H1 (cell line): ENCODE measurements at places on chromosomes 3 and 15.
A peak's percentile ranks its signal among the peaks of the same experiment; 100 is the strongest.

- peak; percentile 84 for DNase-seq
These were observed 57.8 kb upstream of the TGFBR2 start for GRCh38 chr3:30548600-30548999.

GRCh38 chr3:126360046-126360713 lies 3.0 kb upstream of the KLF15 start:
- DNase-seq = no peak

- no peak for DNase-seq
These were observed 100.6 kb upstream of the CTDSPL start for GRCh38 chr3:37761043-37761442.

GRCh38 chr15:66459818-66460615 lies 37.5 kb downstream of the SNAPC5 start:
- DNase-seq = no peak

- peak; percentile 87 for DNase-seq
These were observed 432 bp upstream of the LPP start for GRCh38 chr3:188153437-188154013.

DNA sequence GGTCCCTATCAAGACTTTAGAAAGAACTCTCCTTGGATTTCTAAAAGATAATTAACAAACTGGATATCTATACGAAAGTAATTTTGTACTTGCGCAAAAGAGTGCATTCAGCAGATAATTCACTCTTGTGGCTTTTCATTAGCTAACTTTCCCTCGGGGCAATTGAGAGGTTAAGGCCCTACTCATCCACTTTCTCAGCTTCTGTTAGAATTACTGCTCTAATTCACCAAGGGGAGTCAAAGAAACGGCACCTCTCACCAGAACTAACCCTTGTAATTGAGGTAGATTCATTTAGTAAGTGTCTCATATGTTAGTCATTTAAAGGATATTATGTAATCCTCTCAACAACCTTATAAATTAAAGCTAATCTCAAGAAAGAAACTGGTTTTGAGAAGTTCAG lies 22.5 kb upstream of the MB21D2 start:
- no peak for DNase-seq

GRCh38 chr3:136778865-136779264 lies 26.7 kb upstream of the STAG1 start:
- DNase-seq = no peak

GRCh38 chr15:51128701-51129100 lies 34.0 kb upstream of the TNFAIP8L3 start:
- no peak for DNase-seq

GRCh38 chr3:132486099-132486498 lies 68.8 kb downstream of the DNAJC13 start:
- no peak for DNase-seq

DNA sequence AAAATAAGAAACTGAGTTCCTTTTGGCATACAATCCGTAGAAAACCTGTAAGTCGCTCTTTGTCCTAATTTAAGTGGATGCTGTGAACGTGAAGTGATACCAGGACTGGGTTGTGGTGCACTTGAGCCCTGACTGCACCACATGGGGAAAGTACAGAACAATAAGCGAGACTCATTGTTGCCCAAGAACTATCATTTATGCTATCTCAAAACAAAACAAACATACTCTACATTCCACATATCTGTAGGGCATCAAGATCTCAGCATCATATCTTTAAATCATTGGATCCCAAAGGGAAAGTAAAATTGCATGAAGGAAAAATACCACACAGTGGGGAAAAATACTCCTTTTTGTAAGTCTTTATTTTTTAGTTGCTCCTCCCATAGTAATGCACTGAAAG lies 580.3 kb downstream of the MECOM start:
- no peak for DNase-seq

DNA sequence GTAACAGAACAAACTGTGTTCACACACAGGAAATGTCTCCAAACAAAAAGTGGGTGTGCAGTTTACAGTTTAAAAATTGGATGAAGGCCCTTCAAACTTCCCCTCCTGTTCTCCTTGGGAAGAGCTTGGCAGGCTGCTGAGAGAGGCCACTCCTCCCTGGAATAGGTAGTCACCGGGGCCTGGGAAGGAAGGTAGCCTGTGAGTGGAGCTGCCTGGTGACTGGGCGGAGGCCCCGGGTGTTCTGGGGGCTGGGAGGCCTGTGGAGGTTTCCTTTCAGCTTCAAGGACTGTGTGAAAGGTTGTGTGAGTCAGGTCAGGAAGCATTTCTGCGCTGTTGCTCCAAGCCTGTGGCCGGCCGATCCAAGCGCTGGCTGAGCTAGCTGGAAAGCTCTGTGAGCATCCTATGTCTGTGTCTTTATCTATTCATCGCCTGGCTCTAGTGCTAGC lies 14.1 kb downstream of the SLCO3A1 start:
- no peak for DNase-seq

DNA sequence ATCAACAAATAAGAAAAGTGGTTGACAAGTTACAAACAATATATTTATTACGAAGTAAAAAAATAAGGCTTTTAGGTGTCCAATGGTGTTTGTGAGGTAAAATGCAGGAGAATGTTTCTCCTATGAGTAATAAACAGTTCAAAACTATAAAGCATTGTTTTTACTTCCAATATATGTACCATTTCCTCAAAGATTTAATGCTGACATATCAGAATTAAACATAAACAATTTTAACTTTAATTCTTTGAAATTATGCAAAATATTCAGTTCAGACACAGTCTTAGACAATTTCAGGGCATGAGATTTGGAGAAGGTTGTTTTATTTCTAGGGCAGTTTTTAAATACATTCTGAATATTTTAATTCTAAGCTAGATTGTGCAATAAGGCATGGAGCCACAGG lies 602.5 kb upstream of the DPPA4 start:
- no peak for DNase-seq

GRCh38 chr15:72919936-72920465 lies 132.3 kb upstream of the NEO1 start:
- no peak for DNase-seq

- DNase-seq = no peak
These were observed 23.2 kb downstream of the SPTBN5 start for GRCh38 chr15:41870689-41871081.

DNA sequence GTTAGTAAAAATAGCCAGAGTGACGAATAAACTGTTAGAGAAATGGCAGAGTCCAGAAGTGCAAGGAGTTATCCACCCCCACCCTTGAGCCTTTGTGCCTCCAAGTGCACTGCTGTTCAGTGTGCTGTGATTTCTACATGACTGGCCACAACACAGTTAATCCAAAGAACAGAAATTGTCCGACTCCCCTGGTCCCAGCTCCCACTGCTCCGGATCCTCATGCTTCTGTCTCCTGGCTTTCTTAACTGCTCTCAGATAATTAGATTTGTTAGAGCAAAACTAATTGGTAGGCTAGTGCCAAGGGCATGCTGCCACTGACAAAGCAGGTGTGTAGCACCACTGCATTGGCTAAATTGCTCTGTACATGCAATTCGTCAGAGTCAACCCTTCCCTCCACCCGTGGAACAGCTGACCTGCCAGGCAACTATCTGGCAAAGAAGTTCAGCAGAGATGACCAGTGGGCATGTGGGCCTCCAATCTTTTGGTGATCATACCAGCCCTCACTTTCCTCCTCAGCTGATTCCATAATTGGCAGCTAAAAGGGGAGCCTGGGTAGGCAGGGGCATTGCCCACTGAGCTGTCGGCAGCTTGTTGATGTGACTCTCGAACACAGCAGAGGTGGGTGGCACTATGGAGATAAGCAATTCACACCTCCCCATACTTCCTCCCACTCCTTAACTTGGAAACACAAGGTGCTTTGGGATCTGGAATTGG lies 18.9 kb upstream of the ACAP2 start:
- DNase-seq = no peak

- DNase-seq = no peak
These were observed 133.8 kb downstream of the PDCD6IP start for GRCh38 chr3:33932010-33932764.

GRCh38 chr3:120111898-120112297 lies 17.7 kb upstream of the GSK3B start:
- DNase-seq = no peak

DNA sequence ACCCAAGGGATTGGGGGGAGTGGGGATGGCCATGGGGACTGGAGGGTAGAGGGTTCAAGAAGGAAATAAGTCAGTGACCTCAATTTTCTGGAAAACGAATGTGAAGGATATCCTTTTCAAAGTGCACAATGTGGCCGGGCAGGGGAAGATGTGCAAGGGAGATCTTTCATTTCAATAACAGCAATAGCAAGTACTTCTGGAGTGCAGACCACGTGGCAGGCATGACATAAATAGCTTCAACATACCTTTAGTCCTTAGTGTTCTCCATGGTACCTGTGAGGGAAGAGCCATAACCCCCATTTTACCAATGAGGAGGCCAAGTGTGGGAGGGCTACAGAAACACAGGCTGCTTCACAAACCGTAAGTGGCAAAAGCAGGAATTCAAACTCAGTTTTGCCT lies 138.7 kb downstream of the FOXP1 start:
- no peak for DNase-seq

GRCh38 chr3:31714495-31715280 lies 182.0 kb downstream of the STT3B start:
- DNase-seq = no peak

DNA sequence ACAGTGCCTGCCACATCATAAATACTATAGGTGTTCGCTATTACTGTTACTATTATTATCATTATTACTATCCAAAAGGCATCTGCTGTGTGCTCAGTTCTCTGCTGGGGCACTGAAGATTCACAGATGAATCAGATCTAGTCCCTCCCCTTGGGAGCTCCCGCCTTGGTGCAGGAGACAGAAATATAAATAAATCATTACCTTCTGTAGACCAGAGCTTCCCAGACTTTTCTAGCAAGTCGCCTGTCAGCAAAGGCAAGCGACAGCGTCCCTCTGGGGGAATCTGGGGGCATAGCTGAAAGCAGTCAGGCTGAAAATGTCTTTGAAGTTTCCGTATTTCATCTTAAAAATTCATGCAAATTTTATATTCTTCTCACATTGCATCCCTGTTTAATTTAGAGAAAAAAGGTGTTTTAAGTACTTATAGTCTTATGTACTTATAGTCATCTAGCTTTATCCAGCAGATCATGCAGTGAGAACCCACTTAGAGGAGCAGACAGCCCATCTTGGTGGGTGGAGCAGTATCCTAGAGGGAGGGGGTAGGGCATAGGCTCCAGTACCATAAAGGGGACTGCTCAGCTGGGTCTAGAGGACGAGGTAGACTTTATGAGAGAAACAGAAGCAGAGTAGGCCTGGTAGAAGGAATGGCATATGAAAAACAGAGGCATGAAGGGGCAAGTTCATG lies 10.4 kb upstream of the BRPF1 start:
- no peak for DNase-seq

- DNase-seq = no peak
These were observed 54.2 kb downstream of the FBXL2 start for GRCh38 chr3:33331414-33331813.

- DNase-seq = no peak
These were observed 446.2 kb upstream of the NR2F2 start for GRCh38 chr15:95884276-95884675.

- no peak for DNase-seq
These were observed 78.0 kb upstream of the POU1F1 start for GRCh38 chr3:87354398-87354797.

DNA sequence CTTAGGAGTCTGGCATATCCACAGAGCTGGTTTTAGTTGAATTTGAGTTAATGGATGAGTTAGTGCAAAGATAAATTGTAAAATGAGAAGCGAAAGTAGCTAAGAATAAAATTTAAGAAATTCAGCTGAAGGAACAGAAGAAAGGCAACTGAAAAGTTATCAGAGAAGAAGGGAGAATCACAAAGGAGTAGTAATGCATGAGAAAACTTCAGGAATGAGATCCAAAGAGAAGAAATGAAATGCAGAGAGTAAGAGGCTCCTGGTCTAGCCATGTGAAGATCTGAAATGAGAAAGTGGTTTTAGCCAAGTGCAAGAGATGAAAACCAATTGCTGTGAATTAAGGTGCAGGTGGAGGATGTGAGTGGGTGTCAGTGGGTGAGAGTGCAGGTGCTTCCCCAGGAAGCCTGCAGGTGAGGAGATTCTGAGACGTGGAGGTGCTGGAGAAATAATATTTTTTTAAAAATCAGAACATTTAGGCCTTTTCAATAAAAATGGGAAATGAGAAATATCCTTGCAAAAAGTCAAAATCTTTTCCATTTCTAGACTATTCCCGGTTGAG lies 18.5 kb downstream of the KBTBD8 start:
- no peak for DNase-seq

GRCh38 chr3:3178498-3179328 lies 778 bp downstream of the CRBN start:
- no peak for DNase-seq

- no peak for DNase-seq
These were observed 21.1 kb upstream of the ATP8B4 start for GRCh38 chr15:50140098-50140497.

- no peak for DNase-seq
These were observed 52.5 kb downstream of the CEMIP start for GRCh38 chr15:80831606-80832224.

DNA sequence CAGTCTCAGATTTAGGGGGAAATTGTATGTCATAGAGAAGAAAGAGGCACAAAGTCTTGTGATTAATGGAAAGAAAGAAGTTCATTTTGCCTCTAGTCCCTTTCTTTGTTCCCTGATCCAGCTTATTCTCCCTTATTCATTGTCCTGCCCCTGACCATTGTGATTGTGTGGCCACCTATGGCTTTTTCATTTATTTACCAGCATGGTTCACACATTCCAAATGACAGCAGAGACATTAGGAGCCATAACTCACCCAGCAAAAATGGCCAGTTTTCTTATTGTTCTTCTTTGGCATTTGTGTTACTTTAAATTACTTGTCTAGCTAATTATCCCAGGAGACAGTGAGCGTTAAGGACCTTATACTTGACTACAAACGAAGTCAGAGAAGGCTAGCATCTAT lies 36.3 kb upstream of the SGO1 start:
- DNase-seq = no peak

- DNase-seq = no peak
These were observed 59.1 kb upstream of the SPRED1 start for GRCh38 chr15:38193496-38193895.

GRCh38 chr15:98121957-98122356 lies 161.5 kb downstream of the ARRDC4 start:
- no peak for DNase-seq

GRCh38 chr15:73949496-73949895 lies 23.2 kb downstream of the LOXL1 start:
- DNase-seq = no peak

DNA sequence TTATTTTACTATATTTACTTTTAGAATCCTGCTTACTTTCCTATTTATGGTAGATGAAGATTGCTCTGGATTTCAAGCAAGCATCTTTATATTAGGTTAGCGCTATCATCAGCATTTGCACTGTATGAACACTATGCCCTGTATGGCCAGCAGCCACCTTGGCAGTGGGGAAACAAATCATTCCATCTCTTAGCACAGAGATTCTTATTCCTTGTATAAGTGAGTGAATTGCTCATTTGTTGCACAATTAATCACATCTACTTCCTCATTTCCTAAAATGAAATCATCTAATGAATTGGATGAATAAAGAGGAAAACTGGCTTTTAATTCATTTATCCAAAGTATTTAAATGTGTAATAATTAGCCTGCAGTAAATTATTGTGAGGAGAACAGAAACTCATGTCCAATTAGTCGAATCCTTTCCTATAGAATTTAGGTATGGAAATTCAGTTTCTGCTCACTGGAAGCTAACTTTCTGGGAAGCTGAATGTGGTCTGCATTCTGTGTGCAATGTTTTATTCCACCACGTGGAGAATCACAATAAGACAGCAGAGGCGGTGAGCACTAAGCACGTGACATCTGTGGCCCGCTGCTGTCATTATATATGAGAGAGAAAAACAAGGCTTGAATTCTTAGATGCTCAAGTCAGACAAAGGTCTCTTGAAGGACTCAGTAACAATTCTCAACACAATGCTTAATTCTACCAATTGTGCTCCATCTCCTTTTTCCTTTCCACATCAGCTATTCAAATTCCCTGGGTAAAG lies 93.4 kb downstream of the PEX5L start:
- no peak for DNase-seq

GRCh38 chr3:33658991-33659848 lies 58.8 kb downstream of the CLASP2 start:
- DNase-seq = peak; percentile 19
